NK-92 treated with Interleukin-12 subunit alpha and Interleukin-12 subunit beta, amount 100 ng/mL, for 24 hours (cell line): ENCODE measurements at places on chromosomes 1 and 21.

DNA sequence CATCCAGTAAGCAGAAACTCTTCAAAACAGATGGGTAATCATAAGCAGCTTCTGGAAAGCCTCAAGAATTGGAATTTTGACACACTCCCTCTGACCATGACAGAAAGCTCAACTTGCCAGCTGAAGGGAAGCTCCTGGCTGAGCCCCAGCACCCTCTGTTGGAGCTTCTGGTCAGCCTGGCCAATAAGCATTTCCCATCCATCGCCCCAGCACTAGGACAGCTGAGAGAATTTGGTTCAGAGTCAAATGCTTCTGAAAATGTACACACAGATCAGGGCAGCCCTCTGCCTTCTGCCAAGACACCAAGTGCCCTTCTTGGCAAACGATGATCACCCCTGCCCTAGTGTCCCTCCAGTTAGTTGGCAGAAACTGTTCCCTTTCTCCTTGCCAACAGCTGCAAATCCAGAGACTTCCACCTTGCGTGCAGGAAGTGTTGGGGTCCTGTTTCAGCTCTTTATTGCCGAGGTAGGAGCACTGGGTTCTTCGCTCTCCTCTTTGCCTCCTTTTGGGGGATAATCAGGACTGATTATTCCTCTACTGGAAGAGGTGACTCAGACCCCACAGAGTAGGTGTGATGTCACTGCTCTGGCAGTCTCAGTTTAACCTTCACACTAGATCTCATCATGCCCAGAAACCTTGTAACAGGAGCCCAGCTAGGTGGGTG, 11.9 kb downstream of the PIGV start:
- peak; percentile 53 for DNase-seq

DNA sequence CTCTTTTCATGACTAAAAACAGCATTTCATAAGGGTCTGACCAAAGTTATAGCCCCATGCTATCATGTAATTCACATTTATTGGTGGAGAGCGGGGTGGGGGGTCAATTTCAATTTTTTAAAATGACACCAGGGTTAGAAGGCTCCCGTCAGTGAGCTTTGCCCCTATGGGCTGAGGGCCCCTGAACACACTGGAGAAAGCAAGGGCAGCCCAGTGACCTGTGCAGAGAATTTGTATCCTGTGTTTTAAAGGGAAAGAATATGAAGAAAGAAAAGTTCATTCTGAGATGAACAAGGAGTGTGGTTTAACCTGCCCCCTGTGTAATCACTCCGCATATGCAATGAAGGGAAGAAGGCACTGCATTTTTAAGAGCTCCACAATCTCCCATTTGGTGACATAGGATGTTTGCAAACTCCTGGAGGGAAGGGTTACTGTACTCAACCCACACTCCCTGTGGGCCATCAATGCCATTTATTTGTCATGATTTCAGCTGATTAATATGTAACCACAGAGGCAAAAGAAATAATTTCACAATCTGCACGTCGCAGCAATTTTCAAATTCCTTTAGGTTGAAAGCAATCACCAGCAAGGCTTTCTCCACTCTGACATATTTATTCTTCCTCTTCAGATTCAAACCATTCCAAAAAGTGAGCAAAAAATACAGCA, 95.6 kb downstream of the ZNF281 start:
- DNase-seq: no peak

DNA sequence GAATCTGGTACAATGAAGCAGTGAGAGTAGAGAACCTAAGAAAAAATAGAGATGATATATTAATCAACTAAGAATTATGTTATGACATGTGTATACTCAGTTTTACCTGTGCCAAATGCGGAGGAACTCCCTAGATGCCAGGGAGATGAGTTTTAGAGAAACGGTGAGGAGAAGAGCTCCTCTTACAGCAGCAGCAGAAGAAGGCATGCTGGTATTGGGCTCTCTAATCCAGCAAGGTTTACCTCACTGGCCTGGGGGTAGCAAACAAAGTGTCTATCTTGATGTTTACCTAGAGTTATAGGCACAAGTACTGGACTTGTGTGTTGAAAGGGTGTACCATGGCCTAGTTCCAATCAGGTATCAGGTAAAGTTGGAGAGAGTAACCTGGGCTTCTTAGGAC, 28.9 kb upstream of the DEPDC1 start:
- no peak for DNase-seq

DNA sequence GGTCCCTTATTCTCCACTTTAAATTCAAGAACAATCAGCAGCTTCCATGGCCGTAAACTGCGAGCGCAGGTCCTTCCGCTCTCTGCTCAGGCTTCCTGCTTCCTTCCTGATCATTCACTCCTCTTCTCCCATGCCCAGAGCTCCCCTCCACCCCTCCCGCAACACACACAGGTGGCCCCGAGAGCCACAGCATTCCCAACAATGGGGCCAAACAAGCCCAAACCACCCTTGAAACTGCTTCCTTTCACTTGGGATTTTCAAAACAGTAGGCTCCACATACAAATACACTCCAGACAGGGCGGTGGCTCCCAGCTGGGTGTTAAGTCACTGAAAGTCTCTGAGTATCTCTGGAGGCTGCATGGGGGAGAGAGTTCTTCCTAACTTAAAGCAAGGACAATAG, 11.4 kb downstream of the FAM89A start:
- DNase-seq: no peak

DNA sequence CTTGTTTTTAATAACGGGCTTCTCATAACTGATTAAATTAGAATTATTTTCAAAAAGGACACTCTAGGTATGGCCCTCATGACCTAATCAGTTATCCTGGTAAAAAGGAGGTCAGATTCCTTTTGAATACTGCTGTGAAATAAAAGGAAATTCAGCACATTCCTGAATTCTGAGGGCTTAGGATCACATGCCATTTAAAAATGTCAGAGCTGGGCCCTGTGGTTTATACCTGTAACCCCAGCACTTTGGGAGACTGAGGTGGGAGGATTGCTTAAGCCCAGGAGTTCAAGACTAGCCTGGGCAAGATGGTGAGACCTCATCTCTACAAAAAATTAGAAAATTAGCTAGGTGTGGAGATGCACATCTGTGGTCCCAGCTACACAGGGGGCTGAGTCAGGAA, 18.0 kb upstream of the RABGGTB start:
- no peak for DNase-seq

DNA sequence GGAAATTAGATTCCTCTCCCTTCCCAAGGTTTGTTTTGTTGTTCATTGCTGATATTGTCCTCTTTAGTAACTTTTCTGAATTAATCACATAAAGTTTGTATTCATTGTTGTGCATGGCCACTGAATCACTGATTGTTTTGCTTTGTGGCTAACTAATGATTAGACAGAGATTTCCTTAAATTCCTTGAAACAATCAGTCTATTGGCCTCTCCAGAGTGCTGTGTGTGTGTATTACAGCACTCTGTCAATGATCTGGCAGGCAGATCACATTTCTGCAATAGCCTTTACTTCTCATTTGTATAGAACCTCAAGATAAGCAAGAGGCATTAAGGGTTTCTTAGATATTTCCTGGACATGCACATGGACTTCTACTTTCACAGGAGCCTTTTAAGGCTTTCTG, 78.6 kb downstream of the DUSP10 start:
- DNase-seq: no peak

- no peak for DNase-seq
Observed at GRCh38 chr1:23191199-23191598, 22.5 kb upstream of the LUZP1 start.

- DNase-seq: no peak
Observed at GRCh38 chr1:197127246-197127912, 19.1 kb downstream of the ASPM start.

DNA sequence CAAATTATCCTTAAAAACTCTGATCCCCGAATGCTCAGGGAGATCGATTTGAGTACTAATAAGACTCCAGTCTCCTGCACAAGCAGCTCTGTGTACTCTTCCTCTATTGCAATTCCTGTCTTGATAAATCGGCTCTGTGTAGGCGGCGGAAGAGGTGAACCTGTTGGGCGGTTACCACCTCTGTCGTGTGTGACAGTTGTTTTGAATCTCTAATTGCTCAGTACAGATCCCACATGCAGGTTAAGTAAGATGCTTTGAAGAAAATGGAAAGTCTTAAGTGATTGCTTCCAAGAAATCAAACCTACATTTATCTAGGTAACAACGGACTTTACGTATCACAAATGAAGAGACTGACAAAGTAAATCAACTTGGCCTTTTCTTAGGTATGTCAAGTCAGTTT, 35.5 kb downstream of the COA6 start:
- no peak for DNase-seq

DNA sequence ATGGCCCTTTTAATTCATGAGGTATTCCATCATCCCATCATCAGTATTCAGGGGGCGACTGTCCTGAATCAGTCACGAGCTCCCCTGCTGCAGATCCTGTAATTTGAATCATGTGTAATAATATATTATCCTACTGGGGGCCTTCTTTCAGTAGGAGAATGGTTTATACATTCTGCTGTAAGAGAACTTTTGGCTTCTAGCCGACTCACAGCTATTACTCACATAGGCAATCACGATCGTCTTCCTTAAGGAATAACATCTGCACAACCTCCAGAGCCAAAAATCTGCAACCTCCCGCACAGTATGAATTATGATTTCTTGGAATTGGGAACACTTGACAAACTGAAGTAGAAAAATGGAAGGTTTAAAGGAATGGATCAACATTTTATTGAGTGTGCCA, 343.0 kb downstream of the USP25 start:
- DNase-seq: no peak

- DNase-seq: no peak
Observed at GRCh38 chr1:217138799-217139466, 415.7 kb upstream of the ESRRG start.

GRCh38 chr1:61378494-61379180, 296.3 kb downstream of the NFIA start:
- no peak for DNase-seq

DNA sequence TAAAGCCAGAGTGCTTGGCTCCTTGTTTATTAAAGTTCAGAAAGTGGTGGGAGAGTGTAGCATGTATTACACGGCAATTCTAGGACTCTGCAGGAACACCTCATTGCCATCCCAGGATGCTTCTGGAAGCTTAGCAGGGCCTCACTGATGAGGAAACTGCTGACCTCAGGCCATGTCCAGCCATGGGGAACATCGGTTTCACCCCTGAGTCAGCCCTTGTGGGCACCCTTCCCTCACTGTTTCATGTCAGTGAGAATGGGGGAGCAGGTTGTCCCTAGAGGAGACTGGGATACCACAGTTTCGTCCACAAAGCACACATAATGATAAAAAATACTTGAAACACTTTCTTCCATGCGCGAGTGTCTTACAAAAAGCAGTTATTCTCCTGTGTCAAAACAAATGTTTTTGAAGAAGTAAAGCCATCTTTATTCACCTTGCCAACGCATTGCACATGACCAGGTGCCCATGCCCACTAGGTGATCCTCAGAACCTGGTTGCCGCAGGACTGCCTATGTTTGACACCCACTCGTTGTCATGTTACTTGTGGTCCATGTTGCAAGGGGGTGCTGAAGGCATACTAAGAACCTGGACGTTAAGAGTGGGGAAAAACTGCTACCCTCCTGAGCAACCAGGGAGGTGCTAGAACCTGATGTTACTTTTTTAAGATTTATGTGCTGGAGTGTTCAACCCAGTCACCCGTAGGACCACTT, 41.2 kb upstream of the TTC22 start:
- no peak for DNase-seq

GRCh38 chr1:109893532-109894171, 17.0 kb upstream of the CSF1 start:
- no peak for DNase-seq

DNA sequence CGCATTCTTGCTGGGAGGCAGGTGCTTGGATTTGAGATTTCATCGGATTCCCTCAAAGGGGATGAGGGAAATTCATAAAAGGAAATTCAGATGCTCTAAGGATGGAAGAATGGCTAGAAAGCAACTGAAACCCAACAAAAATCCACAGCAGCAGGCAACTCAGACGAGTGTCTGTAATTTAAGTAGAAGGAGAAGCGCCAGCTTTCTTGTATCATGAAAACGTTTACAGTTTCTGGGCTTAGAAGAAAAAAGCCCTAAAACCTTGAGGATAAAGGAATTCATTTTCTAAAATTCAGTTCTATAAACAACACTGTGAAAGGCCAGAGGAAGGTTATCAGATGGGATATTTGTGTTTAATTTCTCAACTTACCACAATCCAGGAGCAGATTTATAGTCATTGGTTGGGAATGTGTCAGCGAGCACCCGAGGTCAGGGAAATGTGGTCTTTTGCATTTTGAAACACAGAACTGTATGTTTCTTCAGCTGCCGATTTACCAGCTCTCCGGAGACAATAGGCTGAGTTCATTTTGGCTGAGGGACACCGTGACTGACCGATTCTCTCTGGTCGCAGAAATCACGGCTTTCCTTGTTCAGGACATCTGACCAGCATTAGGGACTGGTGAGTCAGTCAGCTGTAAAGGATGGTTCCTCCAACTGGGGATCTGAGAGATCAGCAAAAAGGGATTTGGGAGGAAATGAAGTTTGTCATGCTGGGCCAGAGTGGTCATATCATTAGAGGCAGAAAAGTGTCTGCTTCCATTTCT, 111.6 kb upstream of the ERRFI1 start:
- DNase-seq: no peak

DNA sequence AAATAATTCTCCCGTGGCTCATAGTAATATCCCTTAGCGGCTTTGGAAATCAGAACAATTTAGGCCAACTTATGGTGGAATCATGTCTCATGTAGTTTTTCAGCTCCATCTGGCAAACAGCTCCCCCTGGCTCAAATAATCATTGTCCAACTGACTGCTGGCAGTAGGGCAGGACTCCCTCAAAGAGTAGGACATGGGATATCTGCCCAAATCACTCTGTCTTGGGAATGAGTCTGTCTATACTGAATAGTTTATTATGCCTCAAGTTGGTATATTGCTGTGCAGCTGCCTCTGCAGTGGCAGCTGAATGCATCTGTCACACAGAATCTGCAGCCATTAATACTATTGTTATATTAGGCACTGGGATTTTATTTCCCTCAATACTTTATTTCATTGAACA, 255.7 kb downstream of the COL11A1 start:
- DNase-seq: no peak

DNA sequence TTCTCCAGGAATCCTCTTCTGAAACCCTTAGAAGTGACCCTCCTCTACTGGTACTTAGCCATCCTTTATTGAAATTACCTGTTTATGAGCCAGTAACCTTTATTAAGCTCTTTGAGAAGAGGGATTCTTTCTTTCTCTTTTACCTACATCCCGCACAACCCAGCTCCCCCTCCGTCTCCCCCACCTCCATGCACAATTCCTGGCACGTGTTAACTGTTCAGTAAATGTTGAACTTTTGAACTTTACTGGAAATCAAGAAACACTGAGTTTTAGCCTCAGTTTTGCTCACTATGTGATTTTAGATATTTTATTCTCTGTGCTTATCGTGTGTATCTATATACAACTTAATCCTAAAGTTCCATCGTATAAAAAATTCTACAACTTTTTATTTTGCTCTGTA, 1.8 kb downstream of the TMED5 start:
- DNase-seq: no peak
